ENCODE measurements at places on chromosomes 3 and 15. TPM values are rescaled to one million over a fixed set of nuclear protein-coding genes. Genes with fewer than 3 reads are reported as not detected.

DNA sequence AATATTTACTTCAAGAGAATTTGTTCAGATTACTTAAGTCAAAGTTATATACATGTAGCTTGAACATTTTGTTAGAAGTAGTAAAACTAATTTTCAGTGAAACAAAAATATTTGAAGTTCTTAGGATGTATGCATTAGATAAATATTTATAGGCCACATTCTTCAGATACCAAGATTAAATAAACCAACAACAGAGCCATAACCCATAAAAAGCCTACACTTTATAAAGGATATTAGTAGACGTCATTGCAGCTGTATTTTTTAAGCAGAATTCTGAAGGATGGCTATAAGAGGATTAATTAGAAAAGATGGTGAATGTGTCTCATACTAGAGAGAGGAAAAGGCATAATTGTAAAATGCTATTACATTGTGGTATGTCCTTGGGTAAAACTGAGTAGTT lies 449.7 kb upstream of the ALCAM start:
- DNase-seq = peak; percentile 6

DNA sequence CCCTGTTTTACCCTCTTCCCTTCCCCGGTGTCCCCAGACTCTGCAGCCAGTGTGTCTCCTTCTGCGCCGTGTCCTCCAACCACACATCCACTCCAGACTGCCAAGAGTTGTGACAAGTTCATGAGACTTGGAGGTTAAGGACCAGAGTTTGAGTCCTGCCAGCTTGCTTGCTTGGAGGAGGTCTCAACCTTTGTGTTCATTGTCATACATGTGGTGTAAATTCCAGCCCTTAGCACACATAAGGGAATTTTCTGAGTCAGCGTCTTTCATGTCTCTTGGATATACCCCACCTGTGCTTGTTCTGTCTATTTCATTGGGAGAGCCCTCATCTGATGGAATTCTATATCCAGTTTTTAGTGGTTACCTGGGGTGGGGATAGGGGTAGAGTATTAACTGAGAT lies 13.3 kb downstream of the CORO2B start:
- DNase-seq = no peak

DNA sequence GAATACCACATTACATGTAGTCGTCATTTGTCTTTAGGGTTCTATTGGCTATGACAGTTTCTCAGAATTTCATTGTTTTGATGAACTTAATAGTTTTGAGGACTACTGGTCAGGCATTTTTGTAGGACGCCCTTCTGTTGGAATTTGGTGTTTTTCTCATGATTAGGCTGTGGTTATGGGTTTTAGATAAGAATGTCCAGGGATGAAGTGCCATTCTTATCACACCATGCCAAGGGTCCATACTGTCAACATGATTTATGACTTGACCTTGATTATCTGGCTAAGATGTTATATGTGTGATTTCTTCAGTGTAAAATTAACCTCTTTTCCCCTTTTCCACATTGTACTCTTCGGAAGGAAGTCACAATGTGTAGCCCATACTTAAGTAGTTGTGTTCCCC lies 135.3 kb downstream of the DIPK2A start:
- no peak for DNase-seq

DNA sequence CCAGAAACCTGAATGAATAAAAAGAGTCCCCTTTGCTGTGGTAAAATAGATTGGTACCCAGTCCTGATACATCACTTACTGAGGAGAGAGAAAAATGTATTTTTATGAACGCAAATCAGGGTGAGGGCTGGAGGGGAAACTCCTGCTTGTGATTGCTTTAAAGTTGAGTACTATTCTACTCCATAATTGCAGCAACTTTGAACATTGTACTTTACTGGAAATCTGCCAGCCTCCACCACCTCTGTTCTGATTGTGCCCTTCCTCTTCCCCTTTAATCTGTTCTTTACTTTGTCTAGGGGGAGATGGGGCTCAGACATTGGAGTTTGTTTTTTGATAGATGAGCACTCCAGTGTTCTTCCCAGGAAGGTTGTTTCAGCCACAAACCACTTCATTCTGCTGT lies 81.9 kb downstream of the C3orf38 start:
- DNase-seq = no peak

DNA sequence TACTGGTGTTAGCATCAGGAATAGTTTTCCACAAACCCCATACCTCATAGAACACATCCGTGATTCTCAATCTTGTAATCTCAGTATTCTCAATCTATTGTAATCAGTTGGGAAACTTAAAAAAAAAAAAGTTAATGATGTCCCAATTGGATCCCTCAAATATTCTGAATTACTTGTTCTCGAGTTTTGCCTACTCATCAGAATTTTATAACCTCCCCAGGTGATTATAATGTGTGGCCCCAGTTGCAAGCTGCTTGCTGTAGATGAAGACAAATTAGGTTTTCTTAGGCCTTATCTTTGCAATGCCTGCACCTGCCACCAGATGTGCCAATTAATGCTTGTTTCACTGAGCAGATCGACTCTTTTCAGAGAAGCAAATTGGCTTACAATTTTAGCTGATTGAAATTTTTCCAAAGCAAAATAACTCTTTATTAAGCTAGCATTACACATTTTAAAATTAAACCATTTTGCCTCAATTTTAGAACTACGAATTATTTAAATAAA lies 19.0 kb upstream of the DIPK2A start:
- DNase-seq = no peak

DNA sequence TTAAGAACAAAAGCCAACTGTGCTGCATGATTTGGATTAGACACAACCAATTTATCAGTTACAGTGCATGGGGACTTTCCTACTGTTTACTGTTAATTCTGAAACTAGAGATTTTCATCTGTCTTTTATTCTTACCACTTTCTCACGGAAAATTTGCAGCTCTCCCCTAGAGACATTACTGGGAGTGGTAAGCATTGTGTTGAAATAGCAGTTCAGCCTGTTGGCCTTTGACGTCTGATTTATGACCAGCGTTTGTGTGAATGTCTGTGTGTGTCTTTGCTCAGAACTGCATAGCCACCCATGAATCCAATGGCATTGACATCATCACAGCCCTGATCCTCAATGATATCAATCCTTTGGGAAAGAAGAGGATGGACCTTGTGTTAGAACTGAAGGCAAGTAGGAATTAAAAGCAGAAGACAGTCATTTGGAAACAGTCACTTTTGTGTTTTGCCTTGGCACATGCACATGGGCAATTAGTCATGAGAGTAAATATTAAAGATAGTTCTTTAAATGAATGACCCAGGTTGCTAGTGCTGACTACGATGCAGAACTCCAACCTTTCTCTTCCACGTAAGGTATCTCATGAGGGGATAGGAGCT lies 202.2 kb upstream of the BHLHE40 start:
- DNase-seq = no peak

DNA sequence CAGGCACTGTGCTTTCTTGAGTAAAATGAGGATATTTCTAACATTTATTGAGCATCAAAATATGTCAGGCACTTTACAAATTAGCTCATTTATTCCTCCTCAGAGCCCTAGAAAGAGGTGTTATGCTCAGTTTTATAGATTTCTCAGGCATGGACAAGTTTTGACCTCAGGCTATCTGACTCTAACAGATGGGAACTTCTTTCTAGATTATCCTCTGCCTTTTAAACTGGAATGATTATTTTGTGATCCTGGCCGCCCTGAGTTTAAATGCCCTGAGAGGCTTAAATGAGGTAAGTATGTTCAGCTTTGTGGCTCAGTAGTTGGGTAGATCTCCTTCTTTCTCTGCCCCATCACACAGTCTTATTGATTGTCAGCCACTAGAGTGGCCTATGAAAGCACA lies 32.3 kb upstream of the ATP1B3 start:
- no peak for DNase-seq

- DNase-seq = no peak
Measured at GRCh38 chr15:50140098-50140497, 21.1 kb upstream of the ATP8B4 start.

- no peak for DNase-seq
Measured at GRCh38 chr3:10434938-10435336, 70.4 kb downstream of the ATP2B2 start.

DNA sequence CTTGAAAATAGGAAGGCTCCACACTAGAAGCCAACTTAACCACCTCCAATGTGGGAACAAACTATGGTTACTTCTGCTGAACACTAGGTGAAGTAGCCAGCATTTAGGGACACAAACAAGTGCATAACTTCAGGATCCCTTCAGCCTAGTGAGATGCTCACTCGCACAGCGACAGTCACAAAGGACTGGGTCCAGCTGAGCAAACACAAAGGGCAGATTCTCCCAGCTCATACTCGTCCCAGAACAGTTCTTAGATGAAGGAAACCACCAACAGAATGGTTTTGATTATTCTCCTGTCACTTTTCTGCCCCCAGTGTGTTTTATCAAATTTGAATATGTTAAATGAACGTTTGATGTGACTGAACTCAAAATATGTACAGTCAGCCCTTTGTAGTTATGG lies 201.6 kb downstream of the KCNAB1 start:
- DNase-seq = no peak

DNA sequence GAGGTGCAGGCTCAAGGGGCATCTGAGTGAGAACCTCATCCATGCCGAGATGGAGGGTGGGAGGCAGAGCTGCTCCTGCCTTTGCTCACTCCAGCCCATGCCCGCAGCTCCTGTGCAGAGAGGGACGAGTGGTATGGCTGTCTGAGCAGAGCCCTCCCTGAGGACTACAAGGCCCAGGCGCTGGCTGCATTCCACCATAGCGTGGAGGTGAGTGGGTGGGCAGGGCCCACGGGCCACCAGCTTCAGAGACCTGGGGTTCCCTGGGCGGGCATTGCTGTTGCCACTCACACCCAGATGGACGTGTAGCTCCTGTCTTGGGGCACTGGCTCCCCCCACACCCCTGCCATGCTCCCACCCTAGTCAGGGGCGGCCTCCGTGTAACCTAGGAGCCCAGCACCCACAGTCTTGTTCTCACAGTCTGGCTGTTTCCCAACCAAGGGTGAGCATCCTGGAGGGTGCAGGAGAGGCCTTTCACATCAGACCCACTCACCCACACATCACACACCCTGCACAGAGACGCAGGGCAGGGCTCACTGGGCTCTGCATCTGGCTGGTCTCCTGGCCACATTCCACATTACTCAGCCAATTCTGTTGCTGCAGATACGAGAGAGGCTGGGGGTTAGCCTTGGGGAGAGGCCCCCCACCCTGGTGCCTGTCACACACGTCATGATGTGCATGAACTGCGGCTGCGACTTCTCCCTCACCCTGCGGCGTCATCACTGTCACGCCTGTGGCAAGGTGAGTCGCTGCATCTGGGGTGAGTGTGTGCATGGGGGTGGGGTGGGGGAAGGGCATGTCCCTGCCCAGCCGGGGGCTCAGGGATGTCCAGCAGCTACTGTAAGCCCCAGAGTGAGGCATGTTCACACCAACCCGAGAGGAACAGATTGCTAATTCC lies 25.3 kb upstream of the NR2C2 start:
- no peak for DNase-seq

DNA sequence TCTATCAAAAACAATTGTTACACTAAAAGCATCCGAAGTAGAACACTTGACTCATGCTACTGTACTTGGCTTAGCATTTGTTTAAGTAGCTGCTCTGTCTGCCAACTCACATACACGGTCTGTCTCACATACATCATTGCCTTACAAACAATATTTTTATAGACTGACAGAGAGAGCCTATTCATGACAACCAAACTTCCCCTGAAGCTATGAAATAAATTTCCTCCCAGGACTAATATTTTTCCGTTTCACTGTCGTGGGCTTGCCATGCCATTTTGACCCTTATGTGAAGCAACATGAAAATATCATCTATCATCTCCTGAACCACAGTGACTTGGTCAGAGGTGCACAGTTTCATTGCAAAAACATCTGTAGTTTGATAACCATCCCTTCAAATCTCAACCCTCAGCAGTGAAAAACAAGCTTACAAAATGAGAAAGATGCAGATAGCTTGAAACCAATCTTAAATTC lies 66.5 kb upstream of the PYGO1 start:
- DNase-seq = no peak

- DNase-seq = no peak
Measured at GRCh38 chr15:70967646-70968045, 75.0 kb downstream of the LRRC49 start.

GRCh38 chr3:161149529-161149928 lies 44.4 kb upstream of the B3GALNT1 start:
- DNase-seq = peak; percentile 54

GRCh38 chr3:186839874-186840641 lies 2.5 kb upstream of the ADIPOQ start:
- DNase-seq = no peak

DNA sequence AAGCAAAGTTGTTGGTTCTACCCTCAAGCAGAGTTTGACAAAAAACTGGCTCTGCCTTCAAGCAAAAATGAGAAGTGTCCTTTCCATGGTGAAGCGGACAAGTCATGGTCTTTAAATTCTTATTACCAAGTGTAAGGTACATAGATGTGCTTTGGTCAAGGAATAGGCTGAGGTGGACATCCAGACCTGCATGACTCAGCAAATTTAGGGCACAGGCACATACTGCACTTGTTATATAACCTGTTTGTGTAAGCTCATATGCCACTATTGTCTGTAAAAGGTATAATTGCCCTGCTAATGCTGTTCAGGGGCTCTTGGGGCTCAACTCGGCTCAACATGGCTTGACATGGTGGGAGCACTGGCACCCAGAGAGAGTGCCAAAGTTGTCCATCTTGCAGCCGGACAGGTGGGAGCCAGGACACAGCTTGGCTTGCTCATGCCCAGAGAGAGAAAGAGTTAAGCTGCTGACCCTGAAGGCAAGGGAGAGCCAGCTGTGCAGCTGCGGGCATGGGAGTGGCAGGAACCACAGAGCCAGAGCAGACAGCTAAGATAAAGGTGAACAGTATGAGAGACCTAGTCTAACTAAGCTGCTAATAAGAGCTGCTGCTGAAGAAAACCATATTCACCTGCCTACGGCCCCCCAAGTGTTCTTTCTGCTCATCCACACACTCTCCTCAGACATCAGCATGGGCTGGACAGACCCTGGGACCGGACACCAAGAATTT lies 17.7 kb downstream of the MCCC1 start:
- DNase-seq = no peak

DNA sequence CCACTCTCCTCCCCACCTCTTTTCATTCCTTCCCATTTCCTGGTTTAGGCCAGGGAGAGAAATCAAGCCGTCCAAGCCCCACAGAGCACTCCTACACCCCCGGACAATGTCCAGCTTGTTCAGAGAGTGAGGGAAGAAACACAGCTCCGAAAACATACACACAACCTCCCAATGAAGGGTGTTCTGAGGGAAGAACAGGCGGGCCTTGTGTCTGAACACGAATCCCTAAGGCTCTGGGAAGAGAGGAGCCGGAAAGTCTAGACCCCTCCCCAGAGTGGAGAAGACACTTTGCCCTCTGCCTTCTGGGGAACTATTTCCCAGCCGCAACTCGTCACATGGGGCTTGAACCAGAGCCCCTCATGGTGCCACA lies 30.5 kb downstream of the ACAN start:
- DNase-seq = no peak

GRCh38 chr15:98874773-98875172 lies 132.8 kb downstream of the PGPEP1L start:
- DNase-seq = no peak

DNA sequence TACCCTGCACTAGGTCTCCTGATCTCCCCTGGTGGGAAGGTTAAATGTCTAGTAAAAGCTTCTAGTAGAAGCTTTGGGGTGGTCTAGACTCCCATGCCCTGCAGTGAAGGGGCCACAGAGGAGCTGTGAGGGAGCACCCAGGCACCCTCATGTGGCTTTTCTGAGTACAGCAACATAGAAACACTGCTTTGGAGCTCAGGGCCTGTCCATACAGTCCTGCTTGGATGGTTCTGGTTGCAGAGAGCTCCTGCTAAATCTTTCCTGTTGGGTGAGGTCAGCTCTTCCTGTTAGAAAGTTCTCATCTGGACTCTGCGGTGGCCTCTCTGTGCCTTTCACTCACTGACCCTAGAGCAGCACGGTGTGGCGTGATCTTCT lies 47.8 kb downstream of the GPD1L start:
- no peak for DNase-seq

The SLC9C1 gene
- not detected for total RNA-seq

The LIPH gene
- not detected for total RNA-seq

The COLQ gene
- total RNA-seq = not detected

The SCG5 gene
- 0.87 TPM for total RNA-seq

The FOXP1 gene
- total RNA-seq = 22.1 TPM

All from SJSA1 (cell line).